ENCODE measurements at places on chromosomes 13 and 19.

GRCh38 chr13:30863231-30863630 is 42.8 kb upstream of the MEDAG start:
- no peak for DNase-seq

- no peak for DNase-seq
These were observed 171.5 kb upstream of the SLITRK6 start for GRCh38 chr13:85970727-85971126.

GRCh38 chr19:18091217-18091608 is 4.5 kb upstream of the IL12RB1 start:
- DNase-seq, result peak; percentile 38

- no peak for DNase-seq
These were observed 39.4 kb downstream of the ZNF136 start for GRCh38 chr19:12202250-12202649.

- DNase-seq, result no peak
These were observed 98.4 kb upstream of the KLHL1 start for GRCh38 chr13:70206671-70207070.
